ENCODE measurements at places on chromosomes 3 and 15.

DNA sequence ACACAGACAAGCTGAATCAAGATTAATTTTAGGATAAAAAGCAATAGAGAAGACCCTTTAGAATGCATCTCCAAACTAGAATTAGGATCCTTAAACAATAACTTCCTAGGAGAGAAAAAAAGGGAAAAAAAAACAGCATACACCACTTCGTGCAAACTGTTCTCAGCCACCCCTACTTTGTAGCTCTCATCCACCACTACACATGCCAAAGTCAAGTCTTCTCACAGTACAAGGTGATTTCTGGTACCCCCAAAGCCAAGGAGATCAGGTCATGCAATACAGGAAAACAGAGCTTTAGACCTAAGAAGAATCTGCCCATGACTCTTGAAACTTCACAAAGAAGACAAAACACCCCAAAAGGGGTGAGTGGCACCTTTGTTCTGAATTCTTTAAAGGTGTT, 166.9 kb downstream of the SUCNR1 start:
- DNase-seq = no peak

GRCh38 chr3:37763309-37763708, 98.4 kb upstream of the CTDSPL start:
- DNase-seq = no peak

DNA sequence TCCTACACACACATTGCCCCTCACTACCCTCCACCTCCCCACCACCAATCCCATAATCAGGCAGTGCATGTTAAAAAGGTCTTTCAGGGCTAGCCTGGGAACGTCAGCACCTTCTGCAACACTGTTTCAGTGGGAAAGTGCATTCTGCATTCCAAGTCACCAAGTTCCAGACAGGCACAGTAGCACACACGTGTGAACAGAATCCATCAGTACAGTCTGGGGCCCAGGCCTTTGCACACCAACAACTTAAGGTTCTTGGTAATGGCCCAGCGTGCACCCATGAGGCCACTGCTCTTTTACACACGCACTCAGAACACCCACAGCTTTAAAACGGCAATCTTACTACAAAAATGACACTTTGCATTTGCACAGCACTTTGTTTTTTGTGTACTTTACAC, 1.2 kb downstream of the ANXA2 start:
- no peak for DNase-seq

- DNase-seq = no peak
Observed at GRCh38 chr3:137765310-137766033, 1.4 kb downstream of the SOX14 start.

DNA sequence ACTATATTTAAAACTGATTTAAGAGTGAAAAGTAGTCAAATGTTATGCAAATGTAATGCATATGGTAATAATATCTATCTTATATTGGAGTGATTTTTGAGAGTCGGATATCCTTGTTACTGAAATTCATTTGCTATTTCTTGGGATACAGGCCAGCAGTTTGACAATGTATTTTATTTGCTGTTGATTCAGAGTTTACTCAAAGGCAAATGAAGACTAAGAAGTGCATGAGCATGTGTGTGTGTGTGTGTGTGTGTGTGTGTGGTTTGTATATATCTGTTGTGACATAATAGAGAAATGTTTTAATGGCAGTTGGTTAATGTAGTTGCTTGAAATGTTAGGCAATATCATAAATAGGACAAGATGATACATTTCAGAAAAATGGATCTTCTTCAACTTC, 39.0 kb downstream of the UNC13C start:
- DNase-seq = no peak

DNA sequence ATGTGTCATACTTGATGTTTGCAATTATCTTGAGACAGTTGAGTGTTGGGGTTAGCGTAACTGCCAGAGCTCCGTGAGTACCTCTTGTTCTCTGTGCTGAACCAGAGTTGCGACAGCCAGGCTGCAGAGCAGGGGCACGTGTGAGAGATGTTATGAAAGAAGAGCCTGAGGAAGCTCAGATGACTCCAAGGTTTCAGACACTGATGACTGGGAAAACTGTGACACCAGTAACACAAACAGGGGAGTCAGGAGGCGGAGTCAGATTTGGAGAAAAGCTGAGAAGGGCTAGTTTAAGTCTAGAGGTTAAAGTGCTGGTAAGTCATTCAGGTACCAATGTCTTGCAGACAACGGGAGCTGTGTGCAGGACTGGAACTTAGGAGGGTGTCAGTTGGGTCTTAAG, 45.0 kb downstream of the BLM start:
- no peak for DNase-seq

DNA sequence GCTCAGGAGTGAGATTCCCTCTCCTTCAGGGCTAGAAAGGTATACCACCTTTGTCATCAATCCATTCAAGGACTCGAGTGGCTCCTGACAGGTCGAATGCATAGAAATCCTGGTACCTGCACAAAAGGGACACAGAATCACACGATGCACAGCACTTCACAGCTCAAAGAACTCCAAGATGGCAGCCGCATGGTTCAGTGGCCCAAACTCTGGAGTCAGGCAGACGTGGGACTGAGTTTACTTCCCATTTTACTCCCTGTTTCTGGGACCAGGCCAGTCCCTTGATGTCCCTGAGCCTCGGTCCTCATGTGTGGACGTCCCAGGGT, 536 bp downstream of the WDR73 start:
- no peak for DNase-seq

DNA sequence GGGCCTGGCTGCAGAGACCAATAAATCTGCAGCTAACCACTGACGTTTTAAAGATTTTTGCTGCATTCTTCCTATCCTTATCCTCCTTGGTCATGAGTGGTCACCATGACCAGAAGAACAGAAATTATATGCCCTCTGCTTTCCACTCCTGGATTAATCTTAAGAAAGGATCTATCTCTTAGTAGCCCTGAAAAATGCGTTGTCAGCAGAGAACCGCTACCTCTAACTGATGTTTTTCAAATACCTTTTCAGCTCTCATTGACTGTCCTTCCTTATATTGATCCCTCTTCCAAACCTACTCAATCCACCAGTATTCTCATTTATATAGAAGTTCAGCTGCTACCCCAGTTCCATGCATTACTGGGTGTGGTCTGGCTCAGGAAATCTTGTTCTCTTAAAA, 610.1 kb downstream of the MECOM start:
- DNase-seq = no peak

DNA sequence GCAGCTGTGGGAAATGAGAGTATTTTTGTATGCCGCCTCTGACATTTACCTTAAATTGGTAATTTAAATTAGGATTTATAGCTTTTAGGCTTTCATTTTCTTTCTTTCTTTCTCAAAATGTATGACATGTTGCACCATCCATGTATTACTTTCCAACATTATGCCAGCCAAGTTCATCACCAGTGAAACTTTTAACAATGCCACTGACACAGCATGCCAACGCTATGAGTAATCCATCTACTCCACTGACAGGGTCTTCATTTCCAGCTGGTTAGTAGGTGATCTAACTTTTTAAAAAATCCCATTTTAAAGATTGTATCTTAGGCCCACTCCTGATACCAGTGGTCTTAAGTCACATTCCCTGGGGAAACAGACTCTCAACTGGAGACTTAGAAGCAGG, 21.8 kb upstream of the CLDN16 start:
- DNase-seq = no peak

DNA sequence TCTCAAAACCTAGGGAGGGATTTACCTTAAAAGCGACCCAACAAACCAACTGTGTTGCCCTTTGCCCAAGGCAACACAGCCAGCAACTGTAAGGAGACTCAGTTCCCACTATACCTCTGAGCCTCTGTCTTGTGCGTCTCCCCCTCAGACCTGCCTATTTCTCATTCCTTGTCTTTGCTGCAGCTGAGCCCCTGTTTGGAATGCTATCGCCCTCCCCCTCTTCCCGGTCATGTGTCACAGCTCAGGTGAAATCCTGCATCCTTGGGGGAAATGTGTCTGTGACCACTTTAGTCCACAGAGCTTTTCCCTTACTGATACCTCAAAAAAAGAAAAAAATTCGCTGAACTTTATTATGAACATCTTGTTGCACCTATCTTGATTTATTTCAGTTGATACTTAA, 52.0 kb upstream of the LRIG1 start:
- DNase-seq = no peak

DNA sequence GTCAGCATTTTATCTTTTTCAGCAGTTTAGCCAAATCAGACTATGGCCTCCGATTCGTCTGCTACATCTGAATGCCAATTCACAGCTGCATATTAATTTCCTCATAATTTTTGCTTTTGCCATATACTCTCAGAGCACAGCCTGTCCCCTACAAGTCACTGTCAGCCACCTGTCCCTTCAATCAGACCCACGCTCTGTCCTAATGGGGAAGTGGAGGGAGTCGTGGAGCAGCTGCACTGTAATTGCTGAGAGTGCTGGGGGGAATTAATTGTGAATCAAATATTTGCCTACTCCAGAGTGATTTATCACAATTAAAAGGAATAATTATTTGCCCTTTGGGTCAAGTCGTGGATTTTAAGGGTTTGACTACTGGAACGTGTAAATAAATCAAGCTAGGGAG, 75.5 kb downstream of the EBLN2 start:
- no peak for DNase-seq

- DNase-seq = no peak
Observed at GRCh38 chr3:40847551-40847992, 322.8 kb downstream of the ZNF621 start.

DNA sequence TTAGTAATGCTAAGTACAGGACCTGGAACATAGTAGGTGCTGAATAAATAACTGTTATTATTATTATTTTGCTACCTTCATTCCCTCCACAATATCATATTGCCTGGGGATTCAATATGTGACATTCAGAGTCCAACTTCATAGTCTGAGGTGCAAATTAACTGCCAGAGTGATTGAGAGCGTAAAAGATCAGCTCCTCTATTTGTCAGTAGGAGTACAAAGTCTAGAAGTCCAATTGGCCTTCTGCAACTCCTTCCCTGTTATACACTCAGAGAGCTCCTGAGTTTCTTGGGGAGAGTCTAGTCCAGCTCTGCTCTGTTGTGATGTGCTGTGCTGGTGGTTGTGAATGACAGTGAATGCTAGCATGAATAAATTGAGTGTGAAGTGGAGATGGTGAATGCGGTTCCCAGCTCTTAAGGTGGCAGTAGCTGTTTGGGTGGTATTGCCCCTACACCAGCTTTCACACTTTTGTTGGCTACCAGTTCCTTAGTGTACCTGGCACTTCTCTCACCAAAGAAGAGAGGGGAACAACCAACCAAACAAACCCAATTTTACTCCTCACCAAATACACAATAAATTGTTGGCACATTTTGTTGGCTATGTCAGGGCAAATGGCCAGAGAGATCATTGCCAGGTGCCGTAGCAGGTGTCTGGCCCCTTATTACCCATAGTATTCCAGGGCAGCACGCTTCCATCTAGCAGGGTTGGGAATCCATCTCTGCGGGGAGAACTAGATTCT, 270.1 kb upstream of the TBL1XR1 start:
- DNase-seq = no peak

- DNase-seq = no peak
Observed at GRCh38 chr3:46579756-46580286, 13.7 kb upstream of the LRRC2 start.

GRCh38 chr3:124063197-124063909, 71.4 kb upstream of the ROPN1 start:
- no peak for DNase-seq

GRCh38 chr3:175619369-175619768, 760.2 kb downstream of the NAALADL2 start:
- DNase-seq = no peak

GRCh38 chr15:69903470-69904469, 193.9 kb downstream of the TLE3 start:
- DNase-seq = no peak

- DNase-seq = no peak
Observed at GRCh38 chr15:25088261-25088790, 133.5 kb downstream of the SNRPN start.

- DNase-seq = no peak
Observed at GRCh38 chr3:148682997-148683396, 14.7 kb upstream of the AGTR1 start.

- no peak for DNase-seq
Observed at GRCh38 chr15:73694419-73694818, 10.2 kb downstream of the CD276 start.

DNA sequence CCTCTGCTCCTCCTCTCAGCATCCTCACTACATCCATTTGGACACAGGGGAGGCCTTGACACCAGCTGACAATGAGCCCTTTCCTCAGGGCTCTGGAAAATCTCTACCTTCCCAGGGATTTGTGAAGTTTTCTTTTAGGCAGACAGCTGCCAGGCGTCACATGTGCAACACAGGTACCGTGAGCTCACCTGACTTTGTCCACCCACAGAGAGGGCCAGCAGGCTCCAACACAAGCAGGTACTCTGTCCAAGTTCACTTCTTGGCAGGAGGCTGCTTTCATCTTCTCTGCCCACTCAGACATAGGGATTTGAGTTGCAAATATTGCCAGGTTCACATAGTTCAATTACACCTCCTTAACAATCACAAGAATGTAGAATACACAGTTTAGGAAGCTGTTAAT, 15.3 kb upstream of the MINAR1 start:
- DNase-seq = no peak

GRCh38 chr3:25843332-25843731, 53.4 kb downstream of the OXSM start:
- DNase-seq = no peak

- no peak for DNase-seq
Observed at GRCh38 chr3:171186817-171187500, 160.4 kb upstream of the SLC2A2 start.

DNA sequence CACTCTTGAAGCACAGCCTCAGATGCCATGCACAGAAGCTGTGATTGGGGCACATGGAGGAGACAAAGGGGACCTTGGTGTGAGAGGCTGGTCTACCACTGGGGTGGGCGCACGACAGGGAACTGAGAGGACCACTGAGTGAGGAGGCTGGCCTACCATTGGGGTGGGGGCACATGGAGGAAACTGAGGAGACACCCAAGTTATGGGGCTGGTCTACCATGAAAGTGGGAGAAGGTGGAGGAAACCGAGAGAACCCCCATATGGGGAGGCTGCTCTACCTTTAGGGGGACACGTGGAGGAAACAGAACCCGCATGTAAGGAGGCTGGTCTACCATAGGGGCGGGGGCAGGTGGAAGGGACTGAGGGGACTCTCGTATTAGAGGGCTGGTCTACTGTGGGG, 153.4 kb downstream of the FBLN2 start:
- no peak for DNase-seq

DNA sequence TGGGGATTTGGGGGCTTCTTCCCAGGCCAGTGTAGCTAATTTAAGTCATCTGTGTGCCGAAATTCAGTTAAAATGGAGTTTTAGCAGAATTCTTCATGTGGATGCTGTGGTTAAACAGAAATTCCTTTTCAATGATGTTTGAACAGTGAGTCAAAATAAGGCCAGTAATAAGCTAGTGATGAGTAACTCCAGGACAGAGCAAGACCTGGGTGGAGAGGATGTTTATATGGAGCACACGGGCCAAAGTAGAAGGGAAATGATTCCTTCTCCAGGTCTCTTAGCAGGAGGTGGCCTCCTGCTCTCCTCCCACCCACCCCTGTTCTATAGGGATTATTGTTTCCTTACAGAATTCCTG, 31.9 kb upstream of the UACA start:
- DNase-seq = no peak

GRCh38 chr15:62348623-62349022, 183.5 kb upstream of the C2CD4B start:
- DNase-seq = no peak

All from stimulated activated CD8-positive, alpha-beta memory T cell treated with anti-CD3 and anti-CD28 coated beads, Interleukin-2, amount 100 ng/mL, for 48 hours (primary cell).